ENCODE measurements at places on chromosomes 3 and 15.
A peak's percentile ranks its signal among the peaks of the same experiment; 100 is the strongest.

DNA sequence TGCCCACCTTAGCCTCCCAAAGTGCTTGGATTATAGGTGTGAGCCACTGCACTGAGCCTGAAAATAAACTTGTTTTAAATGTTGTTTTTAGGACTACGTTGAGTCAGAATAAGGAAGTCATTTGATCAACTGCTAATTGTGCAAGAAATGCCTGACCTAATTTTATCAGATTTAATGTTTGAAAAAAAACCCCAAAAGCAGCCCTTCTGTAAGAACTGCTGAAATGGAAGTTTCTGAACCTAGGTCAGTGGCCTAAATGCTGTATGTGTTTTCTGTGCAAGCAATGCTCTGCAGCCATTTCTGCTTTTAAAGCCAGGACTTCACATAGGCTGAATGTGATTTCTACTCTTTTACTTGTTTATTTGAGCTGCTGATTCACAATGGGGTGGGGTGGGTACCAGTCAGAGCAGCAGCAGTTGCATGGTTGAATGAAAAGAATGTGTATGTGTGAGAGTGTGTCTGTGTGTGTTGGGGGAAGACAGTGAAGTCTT is 6.6 kb downstream of the GPX1 start:
- no peak for DNase-seq

DNA sequence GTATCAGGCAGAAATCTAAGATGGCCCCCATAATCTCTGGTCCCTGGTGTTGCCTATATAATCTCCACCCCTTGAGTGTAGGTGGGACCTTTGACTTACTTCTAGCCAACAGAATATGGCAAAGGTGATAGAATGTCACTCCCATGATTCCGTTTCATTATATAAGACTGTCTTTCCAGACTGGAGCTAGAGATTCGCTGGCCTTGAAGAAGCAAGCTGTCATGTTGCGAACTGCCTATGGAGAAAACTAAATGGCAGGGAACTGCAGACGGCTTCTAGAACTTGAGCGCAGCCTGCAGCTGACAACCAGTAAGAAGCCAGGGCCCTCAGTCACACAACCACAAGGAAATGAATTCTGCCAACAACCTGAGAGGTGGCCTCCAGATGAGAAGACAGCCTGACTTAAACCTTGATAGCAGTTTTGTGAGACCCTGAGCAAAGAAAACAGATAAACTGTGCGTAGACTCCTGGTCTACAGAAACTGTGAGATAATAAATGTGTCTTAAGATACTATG is 2.2 kb upstream of the KPNA1 start:
- DNase-seq, result no peak

DNA sequence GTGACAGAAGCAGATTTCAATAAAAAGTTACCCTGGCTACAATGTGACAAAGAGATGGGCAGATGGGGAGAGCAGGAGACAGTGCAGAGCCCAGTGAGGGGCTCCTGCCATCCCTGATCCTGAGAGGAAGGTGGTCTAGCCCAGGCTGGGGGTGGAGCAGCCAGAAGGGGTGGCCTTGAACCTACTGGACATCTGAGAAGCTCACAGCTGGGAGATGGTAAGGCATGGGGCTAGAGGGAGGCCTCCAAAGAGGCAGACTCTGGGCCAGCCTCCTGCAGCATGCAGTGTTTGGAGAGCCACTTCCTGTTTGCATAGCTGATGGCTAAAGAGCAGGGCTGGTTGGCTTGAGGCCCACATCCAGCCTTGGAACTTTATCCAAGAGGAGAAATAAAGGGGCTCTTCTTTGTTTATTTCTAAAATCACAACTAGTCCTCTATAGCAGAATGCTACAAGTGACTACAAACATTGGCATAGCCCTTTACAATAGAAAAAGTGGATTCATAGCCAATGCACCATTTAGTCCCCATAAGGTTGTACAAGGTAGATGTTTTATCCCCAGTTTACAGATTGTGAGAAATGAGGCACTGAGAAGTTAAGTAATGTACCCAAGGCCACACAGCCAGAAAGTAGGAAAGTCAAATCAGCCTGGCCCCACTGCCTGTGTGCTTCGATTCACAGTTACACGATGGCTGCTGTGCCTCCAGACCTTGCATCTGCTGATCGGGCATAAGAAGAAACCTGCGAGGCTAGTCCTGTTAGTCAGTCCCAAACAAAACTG is 4.6 kb downstream of the EFCC1 start:
- DNase-seq, result peak; percentile 22

GRCh38 chr3:108946292-108947285 is 7.1 kb downstream of the GUCA1C start:
- DNase-seq, result no peak

- DNase-seq, result no peak
Observed at GRCh38 chr3:9342696-9343095, 20.2 kb upstream of the THUMPD3 start.

GRCh38 chr3:49867871-49868321 is 1.8 kb downstream of the CAMKV start:
- DNase-seq, result peak; percentile 49

- no peak for DNase-seq
Observed at GRCh38 chr3:194928831-194929577, 243.3 kb downstream of the FAM43A start.
